Posterior vena cava (tissue), 2 donors: ENCODE measurements at places on chromosomes 13 and 19. TPM values are rescaled to one million over a fixed set of nuclear protein-coding genes. Genes with fewer than 3 reads are reported as not detected.

LIM2 gene
- not detected for total RNA-seq

EXOC3L2 gene
- total RNA-seq = 2.9 TPM

IZUMO4 gene
- total RNA-seq = 2.4 TPM

TMEM161A gene
- total RNA-seq = 14.0 TPM

NTN5 gene
- total RNA-seq = 0.38 TPM

CADM4 gene
- total RNA-seq = 4.0 TPM

MBD3L2 gene
- total RNA-seq = not detected

CCDC122 gene
- total RNA-seq = 5.8 TPM

TMEM221 gene
- total RNA-seq = 0.46 TPM
